ENCODE measurements at places on chromosomes 2 and 18. TPM values are rescaled to one million over a fixed set of nuclear protein-coding genes. Genes with fewer than 3 reads are reported as not detected.
A peak's percentile ranks its signal among the peaks of the same experiment; 100 is the strongest.

GNAL gene
- 1.2 TPM for total RNA-seq

ALKAL2 gene
- total RNA-seq, result 316 TPM

GRCh38 chr2:190561094-190561493 is 26.6 kb upstream of the NEMP2 start:
- H3K27ac ChIP-seq, result no peak overlapping the region
- no peak for DNase-seq
- no peaks in the 10 kb centered on the region for H3K27me3 ChIP-seq
- no peak overlapping the region for H3K4me3 ChIP-seq
- H3K4me1 ChIP-seq, result no peaks in the 10 kb centered on the region

DNA sequence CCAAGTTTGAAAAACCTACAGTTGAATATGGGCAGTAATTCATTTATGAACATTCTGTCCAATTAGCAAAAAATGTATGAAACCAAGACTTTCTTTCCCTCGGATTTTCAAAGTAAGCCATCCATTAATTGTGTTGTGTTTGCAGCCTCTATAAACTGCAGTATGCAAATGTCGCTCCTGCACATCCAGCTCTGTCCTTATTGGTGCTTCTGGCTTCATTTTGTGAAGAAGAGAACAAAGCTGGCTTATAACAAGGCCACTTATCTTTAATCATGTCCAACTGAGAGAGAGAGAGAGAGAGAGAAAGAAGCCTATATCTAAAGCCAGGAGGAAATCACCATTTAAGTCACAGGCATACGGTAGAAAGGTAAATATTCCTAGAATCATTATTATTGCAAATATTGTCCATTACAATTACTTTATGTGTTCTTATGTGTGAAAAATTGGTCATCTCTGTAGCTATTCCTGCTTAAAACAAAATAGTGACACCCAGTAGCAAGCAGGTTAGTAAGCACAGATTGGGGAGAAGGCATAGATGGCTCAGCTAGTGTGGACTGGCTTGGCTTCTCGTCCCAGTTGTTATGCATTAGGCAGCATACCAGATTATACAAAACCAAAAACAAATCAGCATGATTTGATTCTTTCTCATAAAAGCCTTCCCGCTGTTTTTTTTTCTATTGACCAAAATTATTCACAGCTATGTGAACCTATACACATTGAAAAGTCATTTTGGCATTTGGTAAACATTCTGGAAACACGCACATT is 726.4 kb upstream of the SOX11 start:
- H3K4me3 ChIP-seq, result no peak overlapping the region
- no peaks in the 10 kb centered on the region for H3K36me3 ChIP-seq
- H3K27me3 ChIP-seq, result no peaks in the 10 kb centered on the region
- no peaks in the 10 kb centered on the region for H3K4me1 ChIP-seq
- no peak overlapping the region for H3K27ac ChIP-seq
- DNase-seq, result no peak

DNA sequence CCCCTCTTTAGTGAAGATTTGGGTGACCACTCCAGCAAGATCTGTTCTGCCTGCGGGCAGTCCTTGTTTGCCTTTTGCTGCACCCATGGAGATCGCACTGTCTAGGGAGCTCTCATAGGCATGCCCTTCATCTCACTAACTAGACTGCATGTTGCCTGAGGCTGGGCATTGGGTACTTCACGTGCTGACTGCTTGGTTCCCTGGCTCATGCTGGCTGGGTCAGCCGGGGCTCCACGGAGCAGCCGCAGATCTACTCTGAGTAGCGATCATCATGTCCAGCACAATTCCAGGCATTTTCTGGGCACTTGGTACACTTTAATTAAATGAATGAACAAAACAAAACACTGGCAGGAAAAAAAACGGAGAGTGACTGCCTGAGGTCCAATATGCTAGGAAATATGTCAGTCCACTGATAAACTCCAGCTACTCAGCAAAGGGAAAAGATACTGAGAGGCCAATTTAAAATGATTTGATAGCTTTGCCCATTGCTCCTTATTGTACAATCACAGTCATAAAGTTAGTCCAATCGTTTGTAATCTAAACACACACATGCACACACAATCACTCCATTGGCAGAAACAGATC is 220.3 kb downstream of the C1D start:
- no peaks in the 10 kb centered on the region for H3K36me3 ChIP-seq
- H3K27ac ChIP-seq, result no peak overlapping the region
- peaks cover 4% of the 10 kb centered on the region for H3K4me1 ChIP-seq
- H3K27me3 ChIP-seq, result no peaks in the 10 kb centered on the region
- H3K4me3 ChIP-seq, result no peak overlapping the region

- H3K27me3 ChIP-seq, result no peaks in the 10 kb centered on the region
- H3K36me3 ChIP-seq, result no peaks in the 10 kb centered on the region
- no peaks in the 10 kb centered on the region for H3K4me1 ChIP-seq
- no peak overlapping the region for H3K27ac ChIP-seq
- no peak for DNase-seq
- no peak overlapping the region for H3K4me3 ChIP-seq
Measured at GRCh38 chr2:20917287-20917660, 94.4 kb upstream of the LDAH start.

GRCh38 chr2:18047213-18047611 is 168.7 kb downstream of the KCNS3 start:
- H3K4me1 ChIP-seq, result no peaks in the 10 kb centered on the region
- H3K4me3 ChIP-seq, result no peak overlapping the region
- H3K36me3 ChIP-seq, result no peaks in the 10 kb centered on the region
- no peaks in the 10 kb centered on the region for H3K27me3 ChIP-seq
- H3K27ac ChIP-seq, result no peak overlapping the region

- no peak overlapping the region for H3K27ac ChIP-seq
- no peak overlapping the region for H3K4me3 ChIP-seq
- no peaks in the 10 kb centered on the region for H3K27me3 ChIP-seq
- H3K4me1 ChIP-seq, result peaks cover 24% of the 10 kb centered on the region
- DNase-seq, result peak; percentile 74
Measured at GRCh38 chr2:108583903-108584520, 49.7 kb downstream of the LIMS1 start.
